ENCODE measurements at places on chromosomes 5 and 9. TPM values are rescaled to one million over a fixed set of nuclear protein-coding genes. Genes with fewer than 3 reads are reported as not detected.

DNA sequence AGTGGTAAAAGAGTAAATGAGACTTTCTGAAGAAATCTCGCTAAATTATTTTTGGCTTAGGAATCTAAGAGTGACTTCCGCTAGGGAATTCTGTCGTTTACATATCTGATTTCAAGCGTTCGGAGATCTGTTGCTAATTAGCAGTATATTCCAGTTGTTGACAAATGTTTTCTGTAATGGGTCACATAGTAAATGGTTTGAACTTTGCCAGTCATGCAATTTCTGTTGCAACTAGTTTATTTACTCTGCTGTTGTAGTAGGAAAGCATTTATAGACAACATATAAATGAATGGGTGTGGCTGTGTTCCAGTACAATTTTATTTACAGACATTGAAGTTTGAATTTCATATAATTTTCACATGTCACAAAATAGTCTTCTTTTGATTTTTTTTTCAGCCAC is 57.4 kb upstream of the JAK2 start:
- H3K36me3 ChIP-seq: no peaks in the 10 kb centered on the region
- H3K4me3 ChIP-seq: no peak overlapping the region
- H3K4me1 ChIP-seq: peaks cover 4% of the 10 kb centered on the region
- DNase-seq: no peak

- H3K27ac ChIP-seq: no peak overlapping the region
- H3K4me3 ChIP-seq: no peak overlapping the region
- no peak for DNase-seq
- H3K27me3 ChIP-seq: no peaks in the 10 kb centered on the region
These were observed 94.7 kb upstream of the ANKRD55 start for GRCh38 chr5:56327809-56328208.

DNA sequence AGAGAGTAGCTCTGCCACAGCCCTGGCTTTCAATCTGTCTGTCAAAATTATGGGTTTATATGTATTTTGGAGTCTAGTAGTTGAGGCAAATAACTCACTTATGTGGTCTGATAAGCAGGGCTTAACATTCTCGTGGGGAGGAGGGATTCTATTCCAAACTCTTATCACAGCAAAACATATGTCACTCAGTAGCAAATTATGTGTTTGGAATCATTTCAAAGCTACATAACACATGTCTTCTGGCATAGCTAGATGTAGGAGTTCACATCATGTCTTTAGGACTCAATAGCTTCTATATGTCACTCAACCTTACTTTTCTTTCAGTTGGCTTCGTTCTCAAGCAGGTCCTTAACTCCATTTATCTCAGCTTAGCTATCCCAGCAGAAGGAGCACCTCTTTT is 144.5 kb upstream of the SEMA6A start:
- H3K36me3 ChIP-seq: no peaks in the 10 kb centered on the region
- no peak overlapping the region for H3K27ac ChIP-seq
- H3K27me3 ChIP-seq: no peaks in the 10 kb centered on the region
- DNase-seq: no peak
- no peaks in the 10 kb centered on the region for H3K4me1 ChIP-seq

GRCh38 chr9:136243631-136244030 is 2.0 kb downstream of the QSOX2 start:
- no peak for DNase-seq
- H3K4me1 ChIP-seq: peaks cover 27% of the 10 kb centered on the region
- no peak overlapping the region for H3K27ac ChIP-seq

DNA sequence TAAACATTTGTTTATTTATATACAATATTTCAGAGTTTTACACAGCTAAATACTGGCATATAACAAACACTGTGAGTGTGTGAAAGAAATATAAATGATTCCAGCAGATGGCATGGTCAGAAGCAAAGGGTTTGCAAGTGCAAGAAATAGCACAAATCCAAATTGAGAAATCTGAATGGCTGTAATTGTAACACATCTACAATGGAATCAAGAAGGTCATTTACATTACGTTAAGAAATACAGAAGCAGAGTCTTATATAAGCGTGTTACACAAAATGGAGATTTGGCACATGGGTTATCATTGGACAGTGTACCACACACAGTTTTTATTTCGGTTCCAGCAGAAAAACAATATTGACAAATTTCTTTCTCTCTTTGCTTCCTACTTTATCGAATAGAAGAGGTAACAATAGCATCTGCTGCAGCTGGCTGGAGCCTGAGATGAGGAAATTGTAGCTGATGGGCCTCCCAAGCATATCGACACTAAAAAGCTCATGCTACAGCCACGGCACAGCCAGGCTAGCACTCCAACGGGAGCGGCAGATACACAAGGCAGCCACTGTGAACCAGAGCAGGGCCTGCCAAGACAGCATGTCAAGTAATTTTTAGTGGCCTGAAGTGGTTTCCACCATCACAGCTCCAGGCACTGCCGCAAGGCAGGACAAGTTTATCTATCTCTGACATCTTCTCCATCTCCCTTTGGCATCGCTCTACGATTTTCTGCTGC is 564.6 kb upstream of the DMAC1 start:
- no peaks in the 10 kb centered on the region for H3K36me3 ChIP-seq
- H3K27ac ChIP-seq: no peak overlapping the region
- DNase-seq: no peak
- no peak overlapping the region for H3K4me3 ChIP-seq
- no peaks in the 10 kb centered on the region for H3K27me3 ChIP-seq

GRCh38 chr5:102911973-102912372 is 156.9 kb downstream of the PAM start:
- H3K27me3 ChIP-seq: no peaks in the 10 kb centered on the region
- peaks cover 10% of the 10 kb centered on the region for H3K36me3 ChIP-seq
- H3K27ac ChIP-seq: no peak overlapping the region

GRCh38 chr5:132265336-132266030 is 8.0 kb downstream of the PDLIM4 start:
- H3K27me3 ChIP-seq: no peaks in the 10 kb centered on the region
- H3K36me3 ChIP-seq: no peaks in the 10 kb centered on the region
- DNase-seq: no peak
- no peak overlapping the region for H3K4me3 ChIP-seq
- H3K4me1 ChIP-seq: peaks cover 15% of the 10 kb centered on the region

- peak; percentile 94 for DNase-seq
- H3K36me3 ChIP-seq: no peaks in the 10 kb centered on the region
- H3K27ac ChIP-seq: peak within 1 kb of the TSS; percentile 92
- peak within 1 kb of the TSS; percentile 93 for H3K4me3 ChIP-seq
These were observed at the start of gene AGPAT2 for GRCh38 chr9:136686794-136687711. Gene AGPAT2, minus strand, starts transcription at chr9:136687457. Its CDS starts 100 bp downstream, at chr9:136687357.

DNA sequence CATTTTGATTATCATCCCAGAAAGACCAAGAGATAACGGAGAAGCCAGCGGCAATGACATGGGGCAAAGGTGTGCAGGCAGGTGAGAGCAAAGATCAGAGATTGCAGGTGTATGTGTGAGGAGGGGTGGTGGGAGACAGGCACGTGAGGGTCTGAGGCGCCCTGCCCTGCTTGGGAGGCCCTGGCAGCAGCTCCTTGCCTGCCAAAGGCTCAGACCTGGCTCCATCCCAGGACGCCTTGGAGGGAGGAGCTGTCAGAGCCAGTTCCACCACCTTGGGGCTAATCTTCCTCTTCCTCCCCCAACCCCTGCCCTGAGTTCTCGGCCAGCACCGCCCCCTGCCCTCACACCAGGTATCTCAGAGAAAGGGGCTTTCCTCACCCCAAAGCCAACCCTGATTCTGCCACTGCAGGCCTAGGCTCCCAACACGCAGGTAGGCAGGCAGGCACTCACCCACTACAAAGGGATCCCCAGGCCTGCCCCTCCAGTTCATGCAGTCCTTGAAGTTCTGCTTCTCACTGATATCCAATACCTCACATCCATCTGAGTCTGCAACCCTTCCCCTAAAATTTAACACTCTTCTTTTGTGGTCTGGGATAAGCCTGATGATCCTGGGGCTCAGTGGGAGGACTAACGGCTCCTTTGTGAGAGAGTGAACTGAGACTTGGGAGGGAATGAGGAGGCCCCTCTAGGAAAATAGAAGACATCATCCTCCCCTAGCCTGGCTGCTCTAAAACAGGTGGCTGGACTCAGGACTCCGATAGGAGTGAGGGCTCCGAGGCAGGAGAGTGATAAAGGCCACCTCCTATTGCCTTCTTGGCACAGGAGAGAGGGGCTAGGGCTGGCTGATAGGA is 1.8 kb downstream of the AQP3 start:
- peaks cover 18% of the 10 kb centered on the region for H3K4me1 ChIP-seq
- H3K4me3 ChIP-seq: peak overlapping the region; percentile 72
- H3K36me3 ChIP-seq: peaks cover 11% of the 10 kb centered on the region

DNA sequence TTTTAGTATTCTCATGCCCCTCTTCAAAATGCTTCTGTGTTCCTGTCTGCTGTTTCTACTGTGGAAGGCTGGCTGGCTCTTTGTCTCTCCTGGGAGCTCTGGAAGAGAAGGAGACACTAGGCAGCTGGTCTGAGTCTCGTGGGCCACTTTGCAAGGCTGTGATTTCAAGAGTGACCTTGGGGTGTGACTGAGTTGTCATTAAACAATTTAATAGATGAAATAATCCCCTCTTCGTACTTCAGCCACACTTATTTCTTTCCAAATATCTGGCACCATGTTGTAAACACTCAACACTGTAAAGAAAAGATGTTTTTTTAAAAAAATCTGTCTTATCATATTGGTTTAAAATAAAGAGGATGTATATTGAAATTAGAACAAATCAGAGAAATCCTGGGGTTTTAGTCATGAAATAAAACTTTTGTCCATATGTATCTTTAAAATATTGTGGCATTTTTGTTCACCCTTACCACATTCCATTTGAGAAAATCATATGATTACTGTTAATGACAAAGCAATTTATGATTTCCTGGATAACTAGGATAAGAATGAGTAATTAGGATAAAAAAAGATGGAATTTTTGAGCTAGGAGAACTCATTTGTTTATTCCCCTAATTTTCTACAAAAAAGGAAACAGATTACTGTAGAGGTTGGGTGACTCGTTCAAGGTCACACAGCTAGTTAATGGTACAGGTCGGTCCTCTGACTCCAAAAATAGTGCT is 200.8 kb downstream of the MAT2B start:
- no peak for DNase-seq
- no peak overlapping the region for H3K27ac ChIP-seq
- no peak overlapping the region for H3K4me3 ChIP-seq
- H3K36me3 ChIP-seq: no peaks in the 10 kb centered on the region
- no peaks in the 10 kb centered on the region for H3K27me3 ChIP-seq
- H3K4me1 ChIP-seq: no peaks in the 10 kb centered on the region

DNA sequence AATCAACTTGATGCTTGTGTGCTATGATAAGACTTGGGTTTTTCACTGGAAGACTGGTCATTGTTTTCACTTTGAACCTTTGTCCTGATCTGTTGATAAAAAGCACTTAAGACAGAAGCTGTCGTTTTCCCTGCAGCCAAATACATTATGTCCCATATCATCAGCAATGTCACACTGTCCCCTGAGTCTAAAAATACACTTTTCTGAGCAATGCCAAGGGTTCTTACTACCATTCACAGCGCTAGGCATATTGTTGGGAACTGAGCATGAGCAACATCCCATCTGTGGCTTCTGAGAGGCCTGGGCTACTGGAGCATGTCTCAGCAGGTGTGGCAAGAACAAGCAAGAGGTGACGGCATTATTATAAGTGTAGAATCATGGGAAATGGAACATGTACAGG is 81.8 kb downstream of the SEMA6A start:
- no peak overlapping the region for H3K27ac ChIP-seq
- peaks cover 8% of the 10 kb centered on the region for H3K4me1 ChIP-seq
- no peak overlapping the region for H3K4me3 ChIP-seq
- no peak for DNase-seq
- H3K27me3 ChIP-seq: no peaks in the 10 kb centered on the region

Gene LCN2
- 14.3 TPM for total RNA-seq

Gene CBY3
- total RNA-seq: not detected

Gene CER1
- total RNA-seq: not detected

Gene NDUFAF2
- 17.9 TPM for total RNA-seq
